ENCODE measurements at places on chromosomes 1 and 21. TPM values are rescaled to one million over a fixed set of nuclear protein-coding genes. Genes with fewer than 3 reads are reported as not detected.

Gene PLPP3
- total RNA-seq: 0.24 TPM

Gene PRKCZ
- total RNA-seq: 13.8 TPM

Gene CSMD2
- not detected for total RNA-seq

Gene UMODL1
- total RNA-seq: not detected

Gene CD2
- 353 TPM for total RNA-seq

Gene WNT3A
- not detected for total RNA-seq

Gene AGMAT
- total RNA-seq: 19.7 TPM

Gene NEK2
- 14.8 TPM for total RNA-seq

Gene HSD3B2
- not detected for total RNA-seq

Gene UBXN10
- total RNA-seq: 0.50 TPM

Gene ABCA4
- total RNA-seq: not detected

Gene KDM1A
- total RNA-seq: 57.5 TPM

Gene TAS1R3
- 0.53 TPM for total RNA-seq

Gene KIRREL1
- total RNA-seq: not detected

Gene ATP6V1G3
- not detected for total RNA-seq

Gene RNU1-4
- 1,300 TPM for total RNA-seq

Gene KRTAP19-4
- total RNA-seq: not detected

Gene OSCP1
- total RNA-seq: 2.0 TPM

Gene TRAPPC3
- 63.1 TPM for total RNA-seq

Gene OVAAL
- not detected for total RNA-seq

Gene SEC22B
- total RNA-seq: 22.2 TPM

Gene SAMD11
- not detected for total RNA-seq

Gene C4BPA
- total RNA-seq: not detected

Gene LIN28A
- not detected for total RNA-seq

Gene KLHDC7A
- not detected for total RNA-seq

Gene CACNA1E
- total RNA-seq: not detected

Gene LHX4
- total RNA-seq: not detected

Gene CFAP107
- not detected for total RNA-seq

Gene RGS8
- not detected for total RNA-seq

Gene RALGPS2
- total RNA-seq: 2.1 TPM

Gene NPR1
- not detected for total RNA-seq

Gene UTS2
- total RNA-seq: not detected

Gene FCRLB
- total RNA-seq: 0.24 TPM

Gene DCST2
- 0.16 TPM for total RNA-seq

Gene CHRNB2
- total RNA-seq: not detected

Gene S100A16
- not detected for total RNA-seq

Gene APOBEC4
- not detected for total RNA-seq

Gene BSND
- not detected for total RNA-seq

Gene OR2L13
- total RNA-seq: not detected

Gene NOS1AP
- 0.07 TPM for total RNA-seq

Gene GSTM4
- 2.7 TPM for total RNA-seq

Gene RUNX3
- 218 TPM for total RNA-seq

Gene MR1
- total RNA-seq: 16.4 TPM

Gene ZBTB8A
- total RNA-seq: 0.42 TPM
